ENCODE measurements at places on chromosomes 1 and 21.

- DNase-seq = no peak
These were observed 107.9 kb downstream of the SUSD4 start for GRCh38 chr1:223256034-223256433.

- no peak for DNase-seq
These were observed 2.3 kb downstream of the DYRK3 start for GRCh38 chr1:206637605-206638004.

DNA sequence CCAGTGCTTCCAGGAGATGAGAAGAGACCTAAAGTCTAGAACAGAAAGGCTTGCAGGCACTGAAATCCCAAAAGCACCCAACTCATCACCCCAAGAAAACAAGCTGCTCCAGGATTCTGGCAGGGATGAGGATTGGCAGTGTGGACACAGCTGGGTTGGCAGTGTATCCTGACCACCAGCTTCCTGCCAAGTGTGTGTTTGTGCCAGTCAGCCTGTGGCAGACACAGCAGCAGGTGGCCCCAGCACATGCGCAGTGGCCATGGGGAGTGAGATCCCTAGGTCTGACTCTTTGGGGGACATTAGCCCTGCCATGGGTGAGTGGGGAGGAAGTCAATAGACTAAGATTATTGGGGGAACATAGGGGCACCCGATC lies 8.7 kb upstream of the SNAPIN start:
- DNase-seq = no peak

- no peak for DNase-seq
These were observed 128.4 kb downstream of the GRIK3 start for GRCh38 chr1:36905941-36906340.

DNA sequence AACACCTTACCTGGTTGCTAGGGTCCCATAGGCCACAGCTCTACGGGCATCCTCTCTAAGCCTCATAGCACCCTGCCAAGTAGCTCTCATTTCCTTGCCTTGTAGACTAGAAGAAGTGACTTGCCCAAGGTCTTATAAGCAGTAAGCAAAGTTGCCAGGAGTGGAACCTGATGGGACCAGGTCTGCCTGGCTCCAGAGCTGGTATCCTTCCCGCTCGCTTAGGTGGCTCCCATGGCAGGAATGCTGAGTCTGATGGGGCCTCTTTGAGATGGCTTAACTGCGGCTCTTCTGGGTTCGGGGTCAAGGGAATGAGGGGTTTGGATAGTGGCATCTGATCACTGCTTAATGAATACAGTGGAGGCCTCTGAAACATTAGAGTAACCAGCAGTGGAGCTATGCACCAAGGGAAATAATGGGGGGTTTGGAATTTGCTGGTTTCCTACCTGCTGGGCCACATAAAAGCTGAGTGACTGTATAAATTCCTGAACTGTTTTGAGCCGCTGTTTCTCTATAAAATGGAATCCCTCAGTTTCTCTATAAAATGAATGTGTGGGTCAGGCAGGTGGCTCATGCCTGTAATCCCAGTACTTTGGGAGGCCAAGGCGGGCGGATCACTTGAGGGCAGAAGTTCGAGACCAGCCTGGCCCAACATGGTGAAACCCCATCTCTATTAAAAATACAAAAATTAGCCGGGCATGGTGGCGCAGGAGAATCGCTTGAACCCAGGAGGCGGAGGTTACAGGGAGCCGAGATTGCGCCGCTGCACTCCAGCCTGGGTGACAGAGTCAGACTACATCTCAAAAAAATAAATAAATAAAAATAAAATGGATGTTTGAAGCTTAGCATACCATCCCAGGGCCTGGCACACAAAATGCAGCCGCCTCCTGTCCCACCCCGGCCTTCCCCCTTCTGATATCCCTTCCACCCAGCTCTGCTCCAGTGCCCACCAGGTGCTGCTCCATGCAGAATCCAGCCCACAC lies 12.4 kb downstream of the FAM151A start:
- DNase-seq = no peak

DNA sequence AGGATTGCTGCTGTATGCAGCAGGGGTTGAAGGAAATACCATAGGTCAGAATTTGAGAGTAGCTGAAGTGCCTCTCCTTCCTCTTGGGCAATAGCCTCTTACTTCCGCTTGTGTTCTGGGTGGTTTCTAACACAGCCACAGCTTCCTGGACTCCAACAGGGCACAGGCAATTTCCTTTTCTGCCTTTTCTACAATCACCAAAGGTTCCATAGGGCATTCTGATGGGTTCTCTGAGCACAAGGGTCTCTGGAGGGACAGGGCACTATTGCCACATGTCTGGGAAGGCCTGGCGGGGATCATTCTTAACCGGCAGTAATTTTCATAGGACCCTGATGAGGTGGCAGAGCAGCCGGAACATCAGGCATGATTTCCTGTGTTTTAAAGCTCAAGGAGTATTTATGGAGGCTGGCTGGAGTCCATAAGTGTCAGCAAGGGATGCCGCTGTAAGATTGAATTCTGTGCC lies 5.5 kb upstream of the AGTRAP start:
- no peak for DNase-seq

DNA sequence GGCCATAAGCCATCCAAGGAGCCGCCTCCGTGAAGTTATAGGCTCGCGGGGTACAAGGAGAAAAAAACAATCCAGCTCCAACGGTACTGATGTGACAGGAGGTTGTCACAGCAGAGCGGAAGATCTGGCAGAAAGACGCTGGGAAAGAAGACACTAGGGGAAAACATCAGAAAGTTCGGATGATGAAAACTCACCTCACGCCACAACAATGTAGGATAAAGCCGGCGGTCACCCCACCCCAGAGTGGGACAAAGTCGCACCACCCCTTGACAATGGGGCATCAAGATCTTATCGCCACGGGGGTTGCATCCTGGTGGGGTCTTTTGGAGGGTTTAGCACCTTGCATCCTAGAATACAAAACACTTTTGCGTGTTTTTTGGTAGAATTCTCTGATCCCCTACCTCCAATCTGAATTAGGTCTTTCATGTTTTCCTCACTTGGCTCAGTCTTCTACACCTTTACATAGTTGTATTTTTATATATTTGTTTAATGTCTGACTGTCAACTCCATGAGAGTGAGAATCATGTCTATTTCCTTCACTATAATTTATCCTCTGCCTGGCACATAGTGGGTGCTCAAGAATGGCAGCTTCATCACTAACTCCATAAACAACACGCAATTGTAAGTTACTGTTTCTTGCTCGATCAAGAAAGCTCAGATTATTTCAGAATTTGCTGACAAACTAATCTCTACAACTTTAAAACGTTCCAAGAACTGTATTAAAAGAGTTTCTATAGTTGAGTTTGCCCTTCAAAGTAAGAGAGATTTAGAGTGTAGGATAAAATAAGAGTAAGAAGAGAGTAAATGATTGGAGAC lies 611 bp upstream of the ZSWIM5 start:
- DNase-seq = no peak

GRCh38 chr1:183302452-183303322 lies 115.5 kb downstream of the NMNAT2 start:
- no peak for DNase-seq

DNA sequence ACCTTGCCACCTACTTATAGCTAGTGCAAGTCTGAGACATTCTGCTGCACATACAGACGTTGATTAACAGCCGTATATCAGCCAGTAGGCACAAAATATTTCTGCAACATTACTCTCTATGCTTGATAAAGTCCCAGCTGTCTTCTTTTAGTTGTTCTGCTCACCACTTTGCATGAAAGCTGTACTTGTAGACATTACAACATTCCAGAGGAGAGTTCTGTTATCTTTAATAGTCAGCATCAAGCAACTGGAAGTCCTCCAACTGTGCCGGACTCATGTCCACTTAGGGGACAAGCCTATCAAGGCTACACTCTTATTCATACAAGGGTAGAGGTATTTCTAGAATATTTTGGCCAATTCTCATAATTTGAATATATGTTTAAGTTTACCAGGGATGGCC lies 50.0 kb downstream of the CACHD1 start:
- DNase-seq = no peak

- DNase-seq = no peak
These were observed 597.6 kb upstream of the PRMT6 start for GRCh38 chr1:106458866-106459265.

GRCh38 chr1:46613661-46614603 lies 2.7 kb downstream of the MOB3C start:
- no peak for DNase-seq

DNA sequence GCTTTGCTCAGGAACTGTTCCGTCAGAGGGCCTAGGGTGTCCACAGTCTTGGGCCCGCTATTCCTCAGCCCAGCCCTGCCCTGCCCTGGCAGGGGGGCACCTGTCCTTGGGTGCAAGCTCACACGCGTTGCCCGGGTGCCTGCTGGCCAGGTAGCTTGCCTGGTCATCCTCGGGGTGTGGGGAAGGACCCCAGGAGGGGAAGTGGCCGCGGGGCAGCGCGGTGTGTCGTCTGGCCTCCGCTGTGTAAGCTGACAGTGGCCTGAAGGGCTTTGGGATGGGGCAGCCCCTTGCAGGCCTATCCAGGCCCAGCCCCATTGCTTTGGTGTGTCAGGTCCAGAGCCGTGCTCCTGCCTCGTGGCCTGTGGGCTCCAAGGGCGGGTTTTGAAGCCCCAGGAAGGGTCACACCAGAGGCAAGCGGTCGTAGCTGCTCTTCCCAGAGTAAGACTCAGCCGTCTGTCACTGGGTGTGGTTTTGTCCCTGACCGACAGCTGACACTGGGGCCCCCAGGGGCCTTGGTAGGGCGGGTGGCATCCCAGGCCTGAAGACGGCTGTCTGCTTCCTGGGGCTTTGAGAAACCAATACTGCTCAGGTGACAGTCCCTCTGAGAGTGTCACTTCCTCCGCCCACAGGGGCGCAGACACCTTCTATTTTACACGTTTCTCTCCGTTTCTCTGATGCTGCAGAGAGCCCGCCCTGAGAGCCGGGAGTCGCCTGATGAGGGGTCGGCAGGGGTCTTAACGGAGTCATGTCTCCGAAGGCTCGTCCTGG lies 72.1 kb downstream of the SKI start:
- DNase-seq = no peak

DNA sequence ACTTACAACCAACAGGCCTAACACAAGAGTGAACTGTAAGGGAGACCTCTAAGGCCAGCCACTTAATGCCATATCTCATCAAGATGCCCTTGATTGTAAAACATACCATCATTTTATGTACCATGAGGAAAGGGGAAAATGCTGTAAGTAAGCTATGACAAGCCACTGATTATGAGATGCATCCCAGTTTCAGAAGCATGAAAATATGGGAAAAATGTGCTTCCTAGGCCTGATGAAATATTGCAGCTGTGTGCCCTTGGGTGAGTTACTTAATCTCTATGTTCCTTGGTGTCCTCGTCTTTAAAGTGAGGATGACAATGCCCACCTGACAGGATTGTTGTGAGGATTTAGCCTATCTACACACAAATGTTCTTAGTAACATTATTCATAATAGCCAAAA lies 28.9 kb downstream of the H3-3A start:
- DNase-seq = no peak

DNA sequence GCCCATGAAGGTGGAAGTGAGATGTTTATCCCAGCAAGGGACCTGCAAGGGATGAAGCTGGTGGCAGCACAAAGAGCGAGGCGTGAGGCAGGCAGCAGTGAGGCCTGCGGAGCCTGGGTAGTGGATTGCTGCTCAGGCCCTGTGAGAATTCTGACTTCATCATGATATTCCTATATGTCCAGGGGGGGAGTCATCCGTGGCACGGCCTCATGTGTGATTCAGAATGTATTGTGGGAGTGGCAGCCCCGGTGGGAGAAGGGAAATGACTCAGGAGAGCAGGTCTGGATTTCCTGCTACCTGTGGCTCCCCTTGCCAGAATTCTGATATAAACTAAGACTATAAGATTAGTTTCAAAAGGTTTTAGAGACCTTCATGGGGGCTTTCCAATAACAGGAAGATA lies 240.9 kb downstream of the CAMTA1 start:
- no peak for DNase-seq
